ENCODE measurements at places on chromosomes 6 and 20.
A peak's percentile ranks its signal among the peaks of the same experiment; 100 is the strongest.

- DNase-seq: no peak
Measured at GRCh38 chr20:1877609-1878200, 17.5 kb upstream of the SIRPA start.

- peak; percentile 61 for DNase-seq
Measured at GRCh38 chr6:33960345-33961313, 156.8 kb upstream of the MLN start.

DNA sequence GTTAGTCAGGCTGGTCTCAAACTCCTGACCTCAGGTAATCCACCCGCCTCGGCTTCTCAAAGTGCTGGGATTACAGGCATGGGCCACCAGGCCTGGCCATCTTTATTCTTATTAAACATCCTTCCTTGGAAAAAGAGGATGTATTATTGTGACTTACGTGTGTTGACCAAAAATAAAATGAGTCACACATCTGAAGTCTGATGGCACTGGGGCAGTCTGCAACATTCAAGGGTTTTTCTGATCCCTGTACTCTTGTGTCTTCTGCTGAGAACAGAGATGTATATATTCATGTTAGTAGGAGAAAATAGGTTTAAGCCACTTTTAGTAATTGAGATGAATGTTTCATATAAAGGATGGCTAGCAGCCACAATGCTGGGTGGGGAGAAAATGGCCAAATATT is 129.9 kb upstream of the RIPOR2 start:
- no peak for DNase-seq

DNA sequence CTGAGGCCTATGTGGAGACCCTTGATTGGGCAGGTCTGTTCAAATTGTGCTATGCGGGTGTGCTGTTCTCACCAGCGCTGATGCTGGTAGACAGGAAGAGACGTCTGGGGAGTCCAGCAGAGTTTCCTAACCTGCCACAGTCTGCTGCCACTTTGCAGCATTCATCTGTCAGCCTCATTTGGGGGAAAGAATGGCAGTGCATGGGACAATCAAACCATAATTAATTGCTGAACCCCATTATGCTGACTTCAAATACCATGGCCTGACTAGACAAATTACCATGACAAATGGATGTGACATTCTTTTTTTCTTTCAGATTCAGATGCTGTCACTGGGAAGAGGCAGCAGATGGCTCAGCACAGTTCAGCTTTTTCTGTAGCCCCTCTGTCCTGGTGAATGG is 171.4 kb upstream of the SYNDIG1 start:
- DNase-seq: peak; percentile 5

DNA sequence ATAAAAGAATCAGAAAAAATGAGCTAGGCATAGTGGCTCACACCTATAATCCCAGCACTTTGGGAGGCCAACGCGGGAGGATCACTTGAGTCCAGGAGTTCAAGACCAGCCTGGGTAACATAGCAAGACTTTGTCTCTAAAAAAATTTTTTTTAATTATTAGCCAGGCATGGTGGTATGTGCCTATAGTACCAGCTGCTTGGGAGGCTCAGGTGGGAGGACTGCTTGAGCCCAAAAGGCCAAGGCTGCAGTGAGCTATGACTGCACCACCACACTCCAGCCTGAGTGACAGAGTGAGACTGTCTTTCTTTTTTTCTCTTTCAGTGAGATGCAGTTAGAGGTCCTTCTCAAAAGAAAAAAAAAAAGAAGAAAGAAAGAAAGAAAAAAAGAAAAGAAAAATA is 8.5 kb upstream of the SNRPC start:
- DNase-seq: no peak

DNA sequence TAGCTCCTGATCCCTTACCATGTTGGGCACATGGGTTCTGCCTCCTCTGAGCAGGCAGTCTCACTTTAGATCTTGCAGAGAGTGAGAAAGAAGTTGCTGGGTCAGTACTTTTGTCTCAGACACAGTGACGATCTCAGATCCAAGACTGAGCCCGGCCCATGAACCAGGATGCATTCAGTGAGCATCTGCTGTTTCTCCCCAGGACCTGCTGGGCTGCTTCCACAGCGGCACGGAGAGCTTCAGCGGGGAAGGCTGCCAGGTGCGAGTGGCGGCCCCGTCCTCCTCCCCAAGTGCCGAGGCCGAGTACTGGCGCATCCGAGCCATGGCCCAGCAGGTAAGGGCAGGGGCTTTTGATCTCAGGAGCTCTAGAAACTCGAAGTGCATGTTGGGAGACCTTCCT is 53.9 kb upstream of the SMIM28 start:
- no peak for DNase-seq

- no peak for DNase-seq
Measured at GRCh38 chr20:22394583-22394982, 189.8 kb downstream of the FOXA2 start.

DNA sequence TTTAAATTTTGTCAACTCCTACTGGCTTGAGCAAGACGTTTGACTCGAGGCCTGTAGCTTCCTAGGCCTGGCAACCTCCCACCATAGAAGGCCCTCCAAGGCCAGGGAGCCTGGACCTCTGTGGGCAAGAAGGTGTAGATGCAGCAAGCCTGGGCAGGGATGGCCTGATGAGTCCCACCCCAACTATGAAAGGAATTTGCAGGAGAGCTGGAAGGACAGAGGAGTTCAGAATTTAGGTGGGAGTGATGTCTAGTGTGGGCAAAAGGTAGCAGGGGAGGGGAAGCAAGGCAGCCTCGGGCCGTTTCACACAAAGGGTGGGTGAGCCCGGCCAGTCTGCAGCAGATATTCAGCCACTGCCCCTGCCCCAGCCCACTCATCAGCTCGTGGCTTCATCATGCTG is 245.2 kb downstream of the CDH26 start:
- no peak for DNase-seq

- no peak for DNase-seq
Measured at GRCh38 chr20:34636648-34637047, 40.2 kb downstream of the PIGU start.

DNA sequence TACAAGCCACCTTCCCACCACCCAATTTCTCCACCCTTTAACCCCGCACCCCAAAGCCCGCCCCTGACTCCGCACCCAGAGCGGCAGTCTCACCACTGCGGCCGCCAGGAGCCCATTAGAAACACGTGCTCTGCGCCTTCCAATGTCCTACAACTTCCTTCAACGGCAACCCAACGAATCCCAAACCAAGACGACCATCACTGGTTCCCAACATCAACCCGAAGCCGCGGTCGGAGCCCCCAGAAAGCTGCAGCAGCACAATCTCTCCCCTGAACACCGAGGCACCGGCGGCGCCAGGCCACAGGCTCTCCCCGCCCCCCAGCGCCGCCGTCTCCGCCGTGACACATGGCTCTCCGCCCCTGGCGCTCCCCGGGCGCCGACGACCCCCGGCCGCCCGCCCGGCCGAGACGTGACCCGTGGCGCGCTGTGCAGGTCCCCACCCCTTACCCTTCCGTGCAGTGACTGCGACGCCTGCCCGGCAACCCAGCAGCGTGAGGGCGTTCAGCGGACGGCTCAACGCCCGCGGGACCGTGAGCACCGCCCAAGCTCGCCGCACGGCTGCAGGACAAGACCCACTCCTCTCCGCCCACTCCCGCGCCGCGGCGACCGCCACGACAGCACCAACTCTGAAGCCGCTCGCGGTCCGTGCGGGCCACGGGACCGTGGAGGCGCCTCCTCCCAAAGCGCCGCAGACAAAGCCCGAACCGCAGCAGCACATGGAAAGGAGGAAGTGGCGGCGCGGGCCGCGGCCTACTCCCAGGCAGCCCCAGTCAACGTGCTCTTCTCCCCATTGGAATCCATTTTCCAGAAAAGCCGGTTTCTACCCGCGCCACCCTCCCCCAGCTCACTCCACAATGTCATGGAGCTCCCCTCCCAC is 551 bp downstream of the SYNCRIP start:
- DNase-seq: peak; percentile 24

GRCh38 chr6:16969699-16970655 is 131.9 kb upstream of the STMND1 start:
- DNase-seq: no peak

GRCh38 chr6:67369679-67370078 is 1265.4 kb upstream of the ADGRB3 start:
- DNase-seq: no peak

DNA sequence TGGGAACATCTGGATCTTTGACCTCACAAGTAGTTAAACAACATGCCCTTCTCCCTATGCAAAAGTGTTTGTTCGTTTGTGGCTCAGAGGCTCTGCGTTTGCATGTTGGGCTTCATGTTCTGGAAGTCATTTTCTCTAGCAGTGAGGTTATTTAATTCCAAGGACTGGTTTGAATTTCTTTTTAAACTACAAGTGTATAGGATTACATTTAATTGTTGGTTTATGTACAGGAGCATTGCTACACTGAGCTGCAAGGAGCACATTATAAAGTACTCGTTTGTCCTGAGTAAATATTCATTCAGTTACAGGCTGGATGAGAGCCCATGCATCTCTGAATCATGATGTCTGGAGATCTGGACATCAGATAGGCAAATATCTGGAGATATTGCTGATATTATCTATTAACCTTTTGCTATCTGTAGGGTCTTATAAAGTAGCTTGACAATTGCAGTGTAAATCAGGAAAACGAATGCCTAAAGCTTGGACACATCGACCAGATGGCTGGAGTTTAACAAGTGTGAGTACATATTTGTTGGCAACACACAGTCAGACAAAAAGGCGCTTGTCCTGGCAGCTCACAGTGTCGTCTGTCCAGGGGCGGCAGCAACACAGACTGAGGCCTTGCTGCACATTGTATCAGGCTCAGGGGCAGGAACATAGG is 84.6 kb downstream of the PDE7B start:
- DNase-seq: no peak

- DNase-seq: no peak
Measured at GRCh38 chr6:132506869-132507808, 5.8 kb downstream of the STX7 start.

- no peak for DNase-seq
Measured at GRCh38 chr6:69813508-69813907, 16.7 kb upstream of the LMBRD1 start.

GRCh38 chr20:41716436-41716835 is 98.3 kb upstream of the CHD6 start:
- DNase-seq: no peak

- no peak for DNase-seq
Measured at GRCh38 chr6:25122001-25122400, 157.2 kb upstream of the CARMIL1 start.

GRCh38 chr20:61429458-61430227 is 177.6 kb downstream of the CDH4 start:
- no peak for DNase-seq

GRCh38 chr6:166433096-166433495 is 50.4 kb upstream of the MPC1 start:
- no peak for DNase-seq

DNA sequence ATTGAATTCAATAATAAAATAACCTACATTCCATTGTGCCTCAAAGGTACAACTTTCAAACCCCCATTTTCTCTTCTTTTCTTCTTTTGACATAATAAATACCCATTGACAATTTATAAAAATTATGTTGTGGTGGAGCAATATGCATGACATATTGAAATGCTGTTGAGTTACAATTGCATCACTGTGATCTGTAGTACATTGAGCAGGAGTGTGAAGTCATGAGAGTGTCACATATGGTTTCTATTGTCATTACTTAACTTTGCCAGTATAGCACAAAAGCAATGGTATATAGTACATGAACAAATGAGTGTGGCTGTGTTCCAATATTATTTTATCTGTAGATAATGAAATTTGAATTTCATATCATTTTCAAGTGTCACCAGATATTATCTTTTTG is 441.3 kb downstream of the GJA1 start:
- no peak for DNase-seq

- DNase-seq: no peak
Measured at GRCh38 chr20:20736303-20736702, 23.9 kb upstream of the RALGAPA2 start.

- no peak for DNase-seq
Measured at GRCh38 chr20:58800134-58800871, 50.4 kb downstream of the GNAS-AS1 start.

DNA sequence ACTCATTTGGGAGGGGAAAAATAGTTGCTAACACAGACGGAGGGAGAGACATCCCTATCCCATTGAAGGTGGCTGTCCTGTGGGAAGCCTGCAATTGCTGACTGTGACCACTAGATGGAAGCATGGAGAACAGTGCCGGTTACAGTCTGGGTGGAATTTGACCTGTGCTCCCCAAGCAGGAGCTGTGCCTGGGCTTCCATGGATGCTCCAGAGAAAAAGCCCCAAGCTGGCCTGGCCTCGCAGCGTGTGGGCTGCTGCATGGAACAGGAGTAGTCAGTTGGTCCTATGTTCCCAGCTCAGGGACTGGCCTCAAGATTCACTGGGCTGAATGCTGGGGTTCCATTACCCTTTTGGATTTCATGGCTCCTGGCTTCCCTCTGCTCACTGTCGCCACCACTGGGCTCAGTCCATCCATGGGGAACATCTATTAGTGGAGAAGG is 116.3 kb upstream of the CHD6 start:
- DNase-seq: peak; percentile 16

GRCh38 chr20:38995536-38996044 is 33.4 kb downstream of the DHX35 start:
- no peak for DNase-seq

- no peak for DNase-seq
Measured at GRCh38 chr6:105259913-105260889, 80.4 kb upstream of the POPDC3 start.

DNA sequence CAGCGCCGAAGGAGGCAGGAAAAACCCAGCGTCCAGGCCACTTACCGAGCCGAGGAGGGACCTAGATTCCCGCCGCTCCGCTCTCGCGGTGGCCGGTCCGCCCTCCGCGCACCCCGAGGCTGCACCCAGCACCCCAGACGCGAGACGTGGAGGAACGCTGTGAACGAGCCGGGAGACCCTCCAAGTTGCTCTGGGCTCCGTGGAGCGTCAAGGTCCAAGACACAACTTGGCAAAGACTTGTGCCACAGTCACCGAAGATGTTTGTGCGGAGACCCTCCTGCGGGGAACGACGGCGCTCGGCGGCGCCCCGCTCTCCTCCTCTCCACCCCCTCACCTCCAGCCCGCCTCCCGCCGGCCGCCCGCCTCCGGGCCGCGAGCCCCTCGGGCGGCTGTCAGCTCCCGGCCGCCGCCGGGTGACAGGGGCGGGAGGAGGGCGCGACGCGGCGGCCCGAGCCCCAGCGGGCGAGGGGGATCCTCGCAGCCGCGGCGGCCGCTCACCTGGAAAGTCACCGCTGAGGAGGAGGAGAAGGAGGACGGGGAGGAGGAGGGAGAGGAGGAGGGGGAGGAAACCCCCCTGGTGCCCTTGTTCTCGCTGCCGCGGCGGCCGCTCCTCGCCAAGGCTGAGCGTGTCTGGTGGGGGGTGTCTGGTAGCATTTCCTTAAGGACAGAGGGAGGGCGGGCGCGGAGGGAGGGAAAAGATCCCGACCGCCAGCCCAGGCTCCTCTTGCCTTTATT is 637 bp upstream of the HIVEP2 start:
- DNase-seq: no peak

DNA sequence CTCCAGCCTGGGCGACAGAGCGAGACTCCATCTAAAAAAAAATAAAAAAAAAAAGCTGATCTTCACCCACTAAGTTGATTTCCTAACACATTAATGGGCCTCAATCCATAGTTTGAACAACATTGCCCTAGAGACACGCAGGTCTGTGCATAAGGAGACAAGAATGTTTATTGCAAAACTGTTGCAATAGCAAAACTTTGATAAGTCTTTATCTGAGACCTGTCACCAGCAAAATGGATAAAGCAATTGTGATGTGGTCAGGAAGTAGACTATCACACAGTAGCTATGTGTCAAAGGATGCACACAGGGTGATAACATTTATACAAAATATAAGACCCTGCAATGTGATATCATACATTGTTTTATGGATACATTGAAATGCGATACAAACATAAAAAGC is 4.2 kb upstream of the ITPR3 start:
- no peak for DNase-seq

Data from NCI-H1694 (cell line).